ENCODE measurements at places on chromosomes 4 and X.

DNA sequence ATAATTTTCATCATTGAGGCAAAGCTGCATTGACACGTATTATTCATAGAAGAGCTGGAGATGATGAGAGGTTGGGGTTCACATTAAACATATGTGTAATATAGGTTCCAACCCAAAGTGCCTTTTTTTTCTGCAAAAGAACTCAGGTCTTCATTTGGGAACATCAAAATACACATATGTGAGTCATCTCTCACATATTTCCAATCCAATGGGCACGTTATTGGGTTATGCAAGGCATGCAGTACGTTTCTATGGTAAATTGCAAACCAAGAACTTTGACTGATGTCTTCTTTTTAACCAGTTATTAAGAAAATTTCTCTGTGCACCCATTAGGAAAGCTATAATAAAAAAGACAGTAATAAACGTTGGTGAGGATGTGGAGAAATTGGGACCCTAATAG, 150.3 kb upstream of the FAM9B start:
- no peak for DNase-seq

- DNase-seq, result no peak
These were observed 1.8 kb downstream of the ARHGAP4 start for GRCh38 chrX:153924149-153924861.

- no peak for DNase-seq
These were observed 11.5 kb downstream of the MAD2L1 start for GRCh38 chr4:120055162-120055561.

DNA sequence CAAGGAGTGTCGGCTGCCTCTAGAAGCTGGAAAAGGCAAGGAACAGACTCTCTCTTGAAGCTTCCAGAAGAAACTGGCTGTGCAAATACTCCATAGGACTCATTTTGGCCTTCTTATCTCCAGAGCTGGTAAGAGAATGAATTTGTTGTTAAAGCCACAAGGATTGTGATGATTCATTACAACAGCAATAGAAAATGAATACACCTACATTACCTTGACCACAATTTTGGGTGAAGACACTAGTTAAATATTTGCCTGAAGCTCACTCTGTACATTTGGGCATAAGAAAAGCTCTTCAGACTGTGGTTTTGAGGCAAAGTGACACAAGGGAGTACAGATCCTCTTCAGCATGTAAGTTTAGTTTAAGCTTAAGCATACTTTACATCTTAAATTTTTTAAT, 134.5 kb upstream of the TLL1 start:
- no peak for DNase-seq

- DNase-seq, result no peak
These were observed 1870.5 kb upstream of the TENM3 start for GRCh38 chr4:180372691-180373090.

DNA sequence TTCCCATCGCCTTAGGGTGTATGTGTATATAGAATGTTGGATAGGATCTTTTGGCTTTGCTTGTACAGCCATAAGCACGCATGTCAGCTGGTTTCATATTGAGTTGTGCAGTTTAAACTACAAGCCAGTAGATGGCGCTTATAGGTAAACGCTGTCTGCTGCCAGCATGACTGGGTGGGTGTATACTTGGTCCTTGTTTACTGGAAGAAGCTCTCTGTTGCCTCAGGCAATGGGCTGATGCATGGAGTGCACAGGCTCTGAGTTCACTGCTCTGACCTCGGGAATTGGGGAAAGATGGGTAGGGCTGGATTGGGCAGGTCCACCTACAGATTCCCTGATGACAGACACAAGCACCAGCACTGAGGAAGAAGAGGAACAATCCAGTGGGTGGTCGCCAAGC, 831.5 kb downstream of the STIM2 start:
- no peak for DNase-seq

DNA sequence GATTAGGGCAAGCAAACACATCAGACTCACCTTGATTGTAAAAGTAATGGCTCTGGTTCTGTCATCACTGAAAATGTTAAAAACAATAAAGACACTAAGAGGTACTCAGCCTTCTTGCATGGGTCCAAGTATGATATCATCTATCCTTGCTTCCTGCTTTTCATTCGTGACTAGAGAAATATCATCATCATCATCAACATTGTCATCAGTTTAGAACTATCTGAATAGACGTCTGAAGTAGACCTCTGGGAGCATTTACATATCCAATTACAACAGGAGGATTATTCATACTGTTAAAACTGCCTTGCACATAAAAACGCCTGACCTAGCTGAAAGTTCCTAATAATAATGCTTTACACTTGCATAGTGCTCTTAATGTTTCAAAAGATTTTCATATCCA, 9.8 kb upstream of the FRAS1 start:
- DNase-seq, result no peak

GRCh38 chr4:6665320-6665654, 24.8 kb downstream of the MRFAP1 start:
- DNase-seq, result no peak

- DNase-seq, result no peak
These were observed 159.6 kb upstream of the CTSO start for GRCh38 chr4:156113138-156113765.

DNA sequence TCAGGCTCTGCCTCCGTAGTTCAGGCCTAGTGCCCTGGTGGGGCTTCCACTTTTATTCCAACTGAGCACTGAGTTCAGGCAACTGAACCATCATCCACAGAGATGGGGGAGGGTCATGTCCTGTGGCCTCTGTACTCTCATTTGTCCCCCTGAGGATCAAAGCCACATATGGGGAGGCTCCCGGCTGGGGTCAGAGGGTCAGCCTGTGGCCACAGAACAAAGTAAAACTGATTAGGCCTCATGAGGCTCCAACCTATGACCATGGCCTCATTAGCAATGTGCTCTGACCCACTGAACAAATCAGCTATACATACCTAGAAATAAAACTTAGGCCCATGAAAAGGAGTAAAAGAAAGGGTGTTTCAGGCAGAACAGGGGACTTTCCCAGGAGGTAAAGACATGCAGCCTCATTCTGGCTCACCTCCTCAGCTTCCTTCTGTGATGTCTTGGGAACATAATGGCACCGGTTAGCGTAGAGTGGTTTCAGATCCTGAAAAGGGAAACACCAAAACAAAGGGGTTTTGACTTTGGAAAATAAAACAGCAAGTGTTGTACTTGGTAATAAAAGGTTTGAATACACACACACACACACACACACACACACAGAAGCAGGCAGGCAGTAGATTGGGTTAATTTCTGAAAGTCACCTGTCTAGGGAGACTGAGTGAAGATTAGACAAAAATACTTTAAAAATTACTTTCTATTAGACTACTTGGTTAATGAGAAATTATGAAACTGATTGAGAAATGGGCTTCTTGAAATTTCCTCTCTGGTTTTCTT, 24.3 kb downstream of the TMEM255A start:
- no peak for DNase-seq

DNA sequence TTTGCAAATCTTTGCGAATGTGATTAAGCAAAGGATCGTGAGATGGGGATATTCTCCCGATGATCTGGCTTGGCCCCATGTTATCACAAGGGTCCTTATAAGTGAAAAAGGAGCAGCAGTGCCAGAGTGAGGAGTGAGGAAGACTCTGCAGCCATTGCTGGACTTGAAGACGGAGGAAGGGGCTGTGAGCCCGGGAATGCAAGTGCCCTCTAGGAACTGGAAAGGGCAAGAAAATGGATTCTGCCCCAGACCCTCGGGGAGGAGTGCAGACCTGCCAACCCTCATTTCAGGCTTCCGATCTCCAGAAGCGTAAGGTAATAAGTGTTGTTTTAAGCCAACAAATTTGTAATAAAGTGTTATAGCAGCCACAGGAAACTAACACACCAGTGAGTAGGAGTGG, 76.3 kb downstream of the EVC start:
- no peak for DNase-seq

GRCh38 chr4:77450006-77450405, 155.6 kb upstream of the CXCL13 start:
- DNase-seq, result no peak

- no peak for DNase-seq
These were observed 16.8 kb downstream of the CT47C1 start for GRCh38 chrX:119089619-119090018.

GRCh38 chrX:123835661-123836371, 24.0 kb upstream of the XIAP start:
- DNase-seq, result no peak

GRCh38 chrX:9231491-9231890, 197.6 kb upstream of the FAM9B start:
- DNase-seq, result no peak

DNA sequence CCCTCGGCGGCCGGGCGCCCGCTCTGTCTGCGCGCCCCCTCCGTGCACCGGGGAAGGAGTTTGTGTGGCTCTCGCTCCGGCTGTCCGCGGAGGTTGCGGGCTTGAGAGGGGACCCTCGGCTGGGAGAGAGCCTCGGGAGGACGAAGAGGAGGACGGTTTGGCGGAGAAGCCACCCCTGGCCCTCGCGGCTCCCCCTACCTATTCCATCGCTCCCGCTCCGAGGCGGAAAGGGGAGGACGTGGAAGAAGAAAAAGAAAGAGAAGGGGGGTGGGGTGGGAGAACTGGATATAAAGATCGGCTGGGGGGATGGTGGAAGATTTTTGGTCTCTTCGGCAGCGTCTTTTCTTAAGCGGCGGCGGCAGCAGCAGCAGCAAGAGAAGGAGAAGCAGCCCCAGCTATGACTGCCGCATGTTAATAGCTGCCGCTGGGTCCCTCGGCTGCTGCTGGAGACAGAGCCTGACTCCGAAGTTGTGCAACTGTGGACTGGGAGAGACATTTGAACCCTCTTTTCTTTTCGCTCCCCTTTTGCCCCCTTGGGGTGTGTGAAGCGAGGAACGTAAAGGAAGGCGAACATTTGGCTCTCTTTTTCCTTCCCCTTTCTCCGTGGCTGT, 895 bp downstream of the ADGRL3 start:
- DNase-seq, result no peak

DNA sequence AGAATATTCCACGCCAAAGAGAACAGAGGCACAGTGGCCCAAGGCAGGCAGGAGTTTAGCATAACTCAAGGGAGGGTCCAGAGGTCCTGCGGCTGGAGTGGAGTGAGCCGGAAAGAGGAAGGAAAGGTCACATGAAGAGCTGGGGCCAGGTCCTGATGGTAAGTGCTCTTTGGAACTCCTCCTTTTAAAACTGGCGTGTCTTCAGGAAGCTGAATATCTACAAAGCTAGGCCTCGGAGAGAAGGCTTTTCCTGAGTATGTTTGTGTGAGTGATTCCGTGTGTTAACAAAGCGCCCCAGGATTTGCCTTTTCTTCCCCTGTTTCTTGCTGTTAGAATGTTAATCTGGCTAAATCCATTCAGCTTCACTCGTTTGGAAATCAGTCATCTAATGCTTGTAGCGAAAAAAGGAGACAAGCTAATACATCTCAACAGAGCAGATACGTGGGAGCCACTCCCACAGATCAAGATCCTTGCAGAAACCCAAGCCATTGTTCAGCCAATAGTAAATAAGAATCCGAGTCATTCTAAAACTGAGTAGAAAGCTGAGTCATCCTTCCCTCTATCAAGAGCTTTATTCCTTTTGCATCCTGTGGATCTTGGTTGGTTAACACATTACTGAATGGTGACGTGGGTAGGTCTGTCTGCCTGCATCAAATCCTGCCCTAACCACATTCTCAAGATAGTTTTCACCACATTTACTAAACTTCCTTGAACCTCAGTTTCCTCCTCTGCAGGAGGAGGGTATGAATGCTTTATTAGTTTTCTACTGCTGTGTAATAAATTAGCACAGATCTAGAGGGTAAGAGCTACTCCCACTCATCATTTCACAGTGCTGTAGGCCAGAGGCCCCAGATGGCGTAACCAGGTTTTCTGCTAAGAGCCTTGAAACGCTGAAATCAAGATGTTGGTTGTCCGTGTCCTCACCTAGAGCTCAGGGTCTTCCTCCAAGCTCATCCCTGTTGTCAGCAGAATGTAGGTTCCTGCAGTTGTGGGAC, 43.2 kb upstream of the RBM47 start:
- no peak for DNase-seq
